ENCODE measurements at places on chromosomes 4 and X. TPM values are rescaled to one million over a fixed set of nuclear protein-coding genes. Genes with fewer than 3 reads are reported as not detected.

DNA sequence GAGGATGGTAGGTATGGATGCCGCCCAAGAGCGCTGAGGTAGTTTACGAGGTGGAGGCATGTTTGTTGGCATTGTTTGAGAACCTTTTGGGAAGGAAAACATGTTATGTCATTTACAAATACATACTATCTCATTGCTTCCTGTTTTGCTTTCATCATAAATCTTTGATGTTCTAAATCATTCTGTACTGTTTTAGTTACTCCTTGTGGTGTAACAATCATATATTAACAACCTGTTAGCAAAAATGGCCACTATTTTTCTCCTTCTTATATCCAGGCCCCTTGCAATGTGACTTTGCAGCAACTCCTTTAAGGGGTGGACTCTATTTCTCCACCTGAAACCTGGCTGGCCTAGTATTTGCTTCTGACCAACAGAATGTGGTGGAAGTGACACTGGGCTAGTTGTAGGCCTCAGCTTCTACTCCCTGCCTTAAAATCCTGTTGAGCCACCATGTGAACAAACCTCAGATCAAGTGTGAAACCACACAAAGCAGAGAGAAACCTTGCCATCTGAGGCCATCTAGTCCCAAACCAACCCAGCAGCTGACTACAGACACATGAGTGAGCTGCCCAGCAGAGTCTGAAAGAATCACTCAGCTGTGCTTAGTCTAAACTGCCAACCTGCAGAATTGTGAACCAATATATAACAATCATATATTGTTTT is 15.8 kb upstream of the CXorf38 start:
- no peak for DNase-seq

- DNase-seq, result no peak
Measured at GRCh38 chr4:36010397-36010929, 233.9 kb downstream of the ARAP2 start.

GRCh38 chrX:132294776-132295495 is 75.7 kb upstream of the RAP2C start:
- no peak for DNase-seq

GRCh38 chrX:15497865-15498264 is 2.7 kb upstream of the BMX start:
- DNase-seq, result peak; percentile 46

DNA sequence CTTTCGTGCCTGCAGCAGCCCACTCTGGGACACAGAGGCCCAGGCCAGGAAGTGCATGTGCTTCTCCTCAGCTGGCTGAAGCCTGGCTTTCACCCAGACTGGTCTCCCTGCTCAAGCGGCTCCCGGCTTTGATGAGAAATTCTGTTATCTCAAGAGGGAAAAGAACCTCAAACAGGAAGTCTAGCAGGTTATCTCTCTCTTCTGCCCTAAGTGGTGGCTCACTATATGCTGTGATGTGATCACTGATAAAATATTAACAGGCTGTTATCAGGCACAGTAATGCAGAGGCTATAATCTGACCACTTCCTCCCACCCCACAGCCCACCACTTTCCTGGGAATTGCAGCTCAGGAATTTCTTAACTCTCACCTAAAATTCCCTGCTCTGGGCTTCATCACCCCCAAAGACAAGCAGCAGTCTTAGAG is 13.3 kb downstream of the CLDN2 start:
- DNase-seq, result no peak

- no peak for DNase-seq
Measured at GRCh38 chr4:72994670-72995069, 74.8 kb downstream of the COX18 start.

DNA sequence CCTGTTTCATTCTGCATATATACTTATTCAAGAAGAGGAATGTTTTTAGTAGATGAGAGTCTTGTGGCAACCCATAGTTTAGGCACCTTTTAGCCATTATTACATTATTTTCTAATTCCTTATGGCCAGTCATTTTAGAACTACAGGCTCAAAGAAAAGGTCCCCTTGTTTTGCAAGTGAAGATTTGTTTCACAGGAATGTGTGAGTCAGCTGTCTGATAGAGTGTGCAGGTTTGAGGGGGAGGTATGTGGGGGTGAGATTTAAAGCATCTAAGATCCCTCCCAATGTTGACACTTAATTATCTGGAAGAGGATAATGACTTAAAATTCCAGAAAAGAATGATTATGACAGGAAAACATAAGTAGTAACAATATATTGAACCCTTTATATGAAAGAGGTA is 495.6 kb downstream of the KCNIP4 start:
- no peak for DNase-seq

GRCh38 chr4:176782794-176783193 is 9.9 kb downstream of the VEGFC start:
- DNase-seq, result no peak

GRCh38 chrX:73977542-73978169 is 326.3 kb upstream of the ZCCHC13 start:
- DNase-seq, result no peak

DNA sequence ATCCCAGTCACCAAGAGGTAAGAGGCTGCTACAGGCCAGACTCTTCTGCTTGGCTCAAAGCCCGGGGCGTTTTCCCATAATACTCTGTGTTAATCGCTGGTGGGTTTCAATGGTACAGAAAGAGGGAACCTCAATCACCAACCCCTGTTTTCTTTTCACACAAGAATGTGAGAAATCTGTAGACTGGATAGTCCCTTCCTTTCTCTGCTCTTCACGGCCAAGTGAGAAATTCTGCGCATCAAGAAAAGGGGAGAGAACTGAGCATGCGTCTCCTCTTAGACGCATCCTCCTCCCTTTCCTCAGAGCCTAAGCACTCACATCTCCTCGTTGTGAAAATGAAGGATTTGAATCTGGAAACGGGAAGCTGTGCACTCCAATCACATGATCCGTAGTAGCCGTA is 64.7 kb downstream of the CLNK start:
- DNase-seq, result no peak

GRCh38 chr4:152165846-152166245 is 370.0 kb downstream of the FBXW7 start:
- no peak for DNase-seq

GRCh38 chr4:26821677-26822503 is 38.8 kb upstream of the STIM2 start:
- DNase-seq, result no peak

GRCh38 chr4:153346563-153346962 is 2.1 kb downstream of the MND1 start:
- DNase-seq, result no peak

The PPEF2 gene
- total RNA-seq, result not detected

The NKX1-1 gene
- not detected for total RNA-seq

The RAI2 gene
- 0.87 TPM for total RNA-seq

The POLA1 gene
- total RNA-seq, result 19.7 TPM

The PF4V1 gene
- not detected for total RNA-seq

The GYG2 gene
- total RNA-seq, result 7.2 TPM
